Fibroblast of villous mesenchyme (primary cell): ENCODE measurements at places on chromosomes 13 and 19. TPM values are rescaled to one million over a fixed set of nuclear protein-coding genes. Genes with fewer than 3 reads are reported as not detected.
A peak's percentile ranks its signal among the peaks of the same experiment; 100 is the strongest.

S1PR5 gene
- 1.3 and 2.9 TPM in 2 replicates for total RNA-seq

RNASEH2B gene
- total RNA-seq, result 33.5 and 33.7 TPM in 2 replicates

FUT6 gene
- not detected in 2 replicates for total RNA-seq

DNA sequence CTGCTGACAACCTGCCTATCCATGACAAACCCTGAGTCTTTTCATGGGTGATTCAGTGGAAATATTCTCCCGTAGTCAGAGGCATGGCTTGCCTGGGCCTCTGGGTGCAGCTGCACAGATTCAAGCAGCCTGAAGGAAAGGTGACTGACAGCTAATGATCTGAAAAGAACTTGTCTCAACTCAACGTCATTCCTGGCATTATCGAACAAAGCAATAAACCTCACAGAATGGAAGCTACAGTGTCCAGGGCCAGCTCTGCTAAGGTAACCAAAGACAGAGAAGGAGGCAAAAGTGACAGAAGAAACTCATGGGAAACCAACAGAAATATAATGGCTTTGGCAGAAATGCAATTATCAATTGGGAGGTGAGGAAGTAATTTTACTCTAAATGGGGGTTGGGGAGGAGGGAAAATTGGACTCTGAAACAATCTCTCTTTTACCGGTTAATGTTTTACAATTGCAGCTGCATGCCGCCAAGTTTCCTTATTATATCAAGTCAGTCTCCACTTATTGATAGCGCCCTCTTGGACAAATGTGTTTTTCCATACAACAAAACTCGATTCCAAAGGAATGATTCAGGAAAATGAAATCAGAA lies 12.9 kb downstream of the STARD13 start:
- DNase-seq, result no peak

DNA sequence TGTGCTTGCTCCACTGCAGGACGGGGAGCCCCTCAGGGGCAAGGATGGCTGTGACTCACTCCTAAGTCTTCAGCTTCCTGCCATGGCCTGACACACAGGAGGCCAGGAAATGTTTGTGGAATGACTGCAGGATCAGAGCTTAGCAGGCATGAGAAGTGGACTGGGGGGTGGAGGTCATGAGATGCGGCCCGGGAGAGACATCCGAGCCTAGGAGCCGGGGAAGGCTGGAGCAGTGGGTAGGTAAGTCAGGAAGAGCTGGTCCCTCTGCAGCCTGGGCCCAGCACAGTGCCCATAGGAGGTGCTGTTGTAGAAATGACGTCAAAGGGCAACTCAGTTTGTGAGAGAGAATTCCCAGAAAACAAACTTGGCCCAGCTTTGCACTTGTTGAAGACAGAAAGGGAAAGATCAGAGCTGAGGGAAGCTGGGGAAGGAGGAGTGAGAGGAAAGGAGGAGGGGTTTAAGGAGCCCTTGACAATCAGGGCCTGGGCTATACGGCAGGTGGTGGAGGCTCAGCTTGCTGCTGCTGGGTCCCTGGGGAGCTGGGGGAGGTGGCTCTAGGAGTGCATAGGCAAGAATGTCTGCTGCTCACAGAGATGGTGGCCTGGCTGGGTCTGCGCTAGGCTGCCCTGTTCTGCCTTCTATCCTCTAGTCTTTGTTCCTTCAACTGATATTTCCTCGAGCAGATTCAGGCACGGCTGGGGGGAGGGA lies 18.5 kb downstream of the POU2F2 start:
- peak; percentile 90 for DNase-seq

GPR12 gene
- not detected in 2 replicates for total RNA-seq

FGF21 gene
- not detected in 2 replicates for total RNA-seq

GRCh38 chr13:26382366-26382765 lies 128.4 kb downstream of the CDK8 start:
- no peak for DNase-seq

DNA sequence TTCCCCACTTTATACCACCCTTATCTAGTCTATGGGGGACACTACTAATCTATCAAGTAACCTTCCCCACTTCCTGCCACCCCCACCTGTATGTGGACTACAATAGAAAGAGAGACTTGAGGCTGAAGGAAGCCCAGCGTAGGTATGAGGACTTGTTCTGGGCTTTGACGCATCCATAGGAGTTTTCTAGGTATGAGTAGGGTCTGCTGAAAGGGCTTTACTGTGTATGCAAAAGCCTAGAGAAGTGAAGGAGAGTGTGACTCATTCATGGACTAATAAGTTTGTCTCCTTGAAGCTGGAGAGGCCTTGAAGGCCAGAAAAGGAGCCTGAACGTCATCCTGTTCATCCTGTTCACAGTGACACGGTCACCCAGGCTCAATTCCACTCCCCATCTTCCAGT lies 21.8 kb downstream of the TINCR start:
- no peak for DNase-seq

GRCh38 chr13:91381371-91381770 lies 17.1 kb upstream of the GPC5 start:
- peak; percentile 5 for DNase-seq

TTC9B gene
- not detected in 2 replicates for total RNA-seq

- peak; percentile 89 for DNase-seq
These were observed 61.6 kb downstream of the LRCH1 start for GRCh38 chr13:46614582-46614981.

GRCh38 chr19:36113894-36114720 lies 568 bp downstream of the POLR2I start:
- DNase-seq, result peak; percentile 40

- DNase-seq, result peak; percentile 28
These were observed 574 bp downstream of the ZNF227 start for GRCh38 chr19:44212866-44213346.

GRCh38 chr19:35006342-35006998 lies 6.3 kb downstream of the GRAMD1A start:
- DNase-seq, result peak; percentile 57

DNA sequence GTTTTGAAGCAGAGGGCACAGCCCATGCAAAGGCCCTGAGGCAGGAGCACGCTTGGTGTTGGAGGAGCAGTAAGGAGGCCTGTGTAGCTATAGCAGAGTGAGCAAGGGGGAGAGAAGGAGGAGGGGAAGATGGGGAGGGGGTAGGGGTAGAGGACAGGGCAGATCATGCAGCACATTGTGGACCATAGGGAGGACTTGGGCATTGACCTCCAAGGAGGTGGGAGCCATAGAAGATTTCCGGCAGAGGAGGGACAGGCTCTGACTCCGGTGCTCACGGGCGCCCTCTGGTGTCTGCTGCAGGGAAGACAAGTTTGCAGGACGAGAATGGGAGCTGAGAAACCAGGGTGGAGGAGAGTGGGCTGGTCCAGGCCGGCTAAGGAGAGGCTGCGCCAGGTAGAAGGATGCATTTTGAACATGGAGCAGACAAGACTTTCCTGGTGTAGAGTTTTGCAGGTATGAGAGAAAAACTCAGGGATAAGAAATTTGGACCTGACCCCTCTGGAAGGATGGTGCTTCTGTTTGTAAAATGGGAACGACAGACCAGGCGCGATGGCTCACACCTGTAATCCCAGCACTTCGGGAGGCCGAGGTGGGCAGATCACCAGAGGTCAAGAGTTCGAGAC lies 13.7 kb upstream of the CREB3L3 start:
- DNase-seq, result peak; percentile 56

DNA sequence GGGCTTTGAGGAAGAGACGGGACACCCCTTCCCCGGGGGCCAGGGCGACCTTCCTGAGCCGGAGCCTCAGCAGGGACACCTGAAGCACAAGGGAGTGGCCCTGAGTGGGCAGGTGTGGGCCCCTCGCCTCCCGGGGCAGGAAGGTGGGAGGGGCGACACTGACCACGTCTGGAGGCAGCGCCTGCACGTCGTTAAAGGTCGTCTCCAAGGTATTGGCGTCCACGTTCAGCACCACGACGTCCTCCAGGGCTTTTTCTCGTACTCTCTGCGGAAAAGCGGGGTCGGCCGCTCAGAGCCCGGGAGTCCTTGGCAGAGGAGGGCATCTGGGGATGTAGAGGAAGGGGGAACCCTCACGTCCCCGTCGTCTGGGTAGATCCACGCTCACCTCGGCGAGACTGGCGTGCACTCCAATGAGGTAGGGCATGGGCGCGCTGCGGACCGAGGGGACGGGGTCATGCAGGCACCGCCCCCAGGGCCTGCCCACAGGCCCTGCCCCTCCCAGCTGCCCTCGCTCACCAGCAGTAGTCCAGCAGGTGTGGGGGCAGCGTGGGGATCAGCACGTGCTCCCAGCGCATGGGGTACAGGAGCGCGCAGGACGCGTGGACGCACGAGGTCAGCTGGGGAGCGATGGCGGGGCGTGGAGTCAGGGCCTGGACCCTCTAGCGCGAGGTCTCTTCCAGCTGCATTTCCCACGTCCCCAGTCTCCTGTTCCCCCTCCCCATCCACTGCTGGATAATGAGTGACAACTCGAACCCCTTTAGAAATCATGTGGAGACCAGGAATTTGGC lies 6.1 kb downstream of the DENND1C start:
- no peak for DNase-seq

HSD11B1L gene
- 6.5 and 9.0 TPM in 2 replicates for total RNA-seq

- no peak for DNase-seq
These were observed 89.4 kb downstream of the SLC25A15 start for GRCh38 chr13:40878823-40879222.

PIN1 gene
- total RNA-seq, result 76.0 and 87.9 TPM in 2 replicates

DNA sequence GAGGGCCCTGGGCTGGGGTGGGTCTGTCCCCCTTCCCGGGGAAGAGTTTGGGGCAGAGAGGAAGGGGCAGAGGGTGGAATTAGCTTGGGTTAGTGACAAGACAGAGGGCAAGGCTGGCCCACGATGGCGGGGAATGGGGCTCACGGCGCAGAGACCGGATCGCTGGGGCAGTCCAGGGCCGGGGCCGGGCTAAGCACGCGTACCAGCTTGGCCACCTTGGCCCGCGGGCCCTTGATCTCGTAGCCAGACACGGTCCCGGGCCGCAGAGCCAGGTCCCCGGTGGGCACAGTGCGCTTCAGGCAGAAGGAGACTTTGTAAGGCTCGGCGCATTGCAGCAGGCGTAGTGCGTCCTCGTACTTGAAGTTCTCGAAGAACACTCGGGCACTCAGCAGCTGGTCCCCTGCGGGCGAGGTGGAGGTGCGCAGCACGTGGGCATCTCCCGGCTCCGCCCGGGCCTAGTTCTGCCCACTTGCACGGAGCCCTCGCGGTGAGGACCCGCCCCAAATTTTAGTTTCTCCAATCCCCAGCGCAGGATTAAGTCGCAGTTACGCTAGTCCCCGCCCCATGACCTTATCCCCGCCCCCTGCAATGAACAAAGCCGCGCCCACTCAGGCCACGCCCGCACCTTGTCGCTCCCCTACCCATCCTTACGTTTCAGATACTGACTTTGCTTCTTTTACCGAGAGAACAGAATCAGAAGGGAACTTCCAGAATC lies 8.6 kb upstream of the HIPK4 start:
- no peak for DNase-seq

DNA sequence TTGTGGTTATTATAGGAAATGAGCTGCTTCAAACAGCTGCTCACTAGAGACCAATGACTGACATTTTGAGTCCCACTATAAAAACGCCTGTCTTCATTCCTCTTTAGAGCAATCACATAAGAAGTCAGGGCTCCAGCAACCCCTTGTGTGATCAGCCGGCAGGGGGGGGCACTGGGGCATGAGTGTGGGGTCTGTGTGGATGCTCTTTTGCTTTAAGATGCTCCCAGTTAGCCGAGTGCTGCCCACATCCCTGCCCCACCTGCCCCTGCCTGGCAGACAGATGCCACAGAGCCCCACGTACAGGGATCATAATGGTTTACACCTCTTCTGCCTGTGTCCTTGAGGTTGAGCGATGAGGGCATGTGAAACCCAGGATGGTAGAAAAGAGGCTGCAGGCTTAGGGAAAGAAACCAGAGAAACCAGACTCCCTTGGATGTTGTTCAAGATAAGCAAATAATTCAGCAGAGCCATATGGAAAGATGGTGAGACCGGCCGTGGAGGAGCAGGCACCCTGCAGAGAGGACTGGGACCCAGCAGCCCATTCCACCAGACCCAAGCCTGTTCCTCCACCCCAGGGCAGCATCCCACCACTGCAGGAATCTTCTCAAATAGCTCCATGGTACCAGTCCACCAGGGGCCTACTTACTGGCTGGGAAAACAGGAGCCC lies 55.4 kb downstream of the CHST8 start:
- no peak for DNase-seq

MAB21L1 gene
- total RNA-seq, result under 0.01 and 0.32 TPM in 2 replicates

GRCh38 chr19:566403-566802 lies 6.0 kb upstream of the BSG start:
- peak; percentile 100 for DNase-seq
